ENCODE measurements at places on chromosomes 16 and 17.

GRCh38 chr16:46730126-46730525, 18.0 kb downstream of the MYLK3 start:
- no peak for DNase-seq

DNA sequence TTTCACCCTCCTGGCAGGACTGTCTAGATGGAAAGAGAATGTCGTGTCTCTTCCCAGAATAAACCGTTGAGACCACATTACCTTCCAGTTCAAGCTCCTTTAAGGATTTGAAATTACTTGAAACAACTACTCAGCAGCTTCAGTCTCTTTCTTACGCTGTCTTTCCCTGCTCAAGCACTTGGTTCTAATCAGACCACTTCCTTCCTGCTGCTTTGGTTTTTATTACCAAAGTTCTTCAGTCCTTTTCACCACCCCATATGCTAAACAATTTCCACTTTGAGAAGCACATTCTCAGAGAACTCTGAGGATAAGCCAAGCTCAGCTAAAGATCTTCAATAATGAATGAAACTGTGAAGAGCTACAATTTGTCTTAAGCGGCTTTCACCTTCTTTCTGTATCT, 105.4 kb downstream of the STX8 start:
- DNase-seq = peak; percentile 41

DNA sequence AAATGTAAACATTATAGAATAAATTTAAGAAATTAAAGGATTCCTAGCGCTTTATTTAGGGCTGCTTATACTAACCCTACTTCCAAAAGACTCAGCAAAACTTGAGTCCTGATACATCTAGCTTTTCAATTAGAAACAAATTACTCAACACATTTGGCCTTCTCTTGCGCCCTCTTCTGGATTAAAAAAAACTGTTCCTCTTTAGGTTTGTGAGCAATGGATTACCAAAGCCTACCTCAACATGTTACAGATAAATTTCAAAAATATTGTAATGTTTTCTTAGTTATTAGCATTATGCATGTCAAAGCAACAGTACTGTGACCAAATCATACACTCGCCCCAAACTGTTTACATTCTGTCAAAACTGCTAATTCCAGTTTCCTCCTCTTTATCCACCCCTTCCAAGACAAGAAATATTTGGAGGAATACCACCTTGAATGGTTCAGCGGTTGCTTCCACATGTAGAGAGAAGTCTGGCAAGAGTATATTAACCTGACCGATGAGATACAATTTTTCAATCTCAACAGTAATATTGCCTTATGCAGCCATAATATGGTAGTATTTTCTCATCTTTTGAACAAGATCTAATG, 2.7 kb downstream of the NUFIP2 start:
- peak; percentile 66 for DNase-seq

DNA sequence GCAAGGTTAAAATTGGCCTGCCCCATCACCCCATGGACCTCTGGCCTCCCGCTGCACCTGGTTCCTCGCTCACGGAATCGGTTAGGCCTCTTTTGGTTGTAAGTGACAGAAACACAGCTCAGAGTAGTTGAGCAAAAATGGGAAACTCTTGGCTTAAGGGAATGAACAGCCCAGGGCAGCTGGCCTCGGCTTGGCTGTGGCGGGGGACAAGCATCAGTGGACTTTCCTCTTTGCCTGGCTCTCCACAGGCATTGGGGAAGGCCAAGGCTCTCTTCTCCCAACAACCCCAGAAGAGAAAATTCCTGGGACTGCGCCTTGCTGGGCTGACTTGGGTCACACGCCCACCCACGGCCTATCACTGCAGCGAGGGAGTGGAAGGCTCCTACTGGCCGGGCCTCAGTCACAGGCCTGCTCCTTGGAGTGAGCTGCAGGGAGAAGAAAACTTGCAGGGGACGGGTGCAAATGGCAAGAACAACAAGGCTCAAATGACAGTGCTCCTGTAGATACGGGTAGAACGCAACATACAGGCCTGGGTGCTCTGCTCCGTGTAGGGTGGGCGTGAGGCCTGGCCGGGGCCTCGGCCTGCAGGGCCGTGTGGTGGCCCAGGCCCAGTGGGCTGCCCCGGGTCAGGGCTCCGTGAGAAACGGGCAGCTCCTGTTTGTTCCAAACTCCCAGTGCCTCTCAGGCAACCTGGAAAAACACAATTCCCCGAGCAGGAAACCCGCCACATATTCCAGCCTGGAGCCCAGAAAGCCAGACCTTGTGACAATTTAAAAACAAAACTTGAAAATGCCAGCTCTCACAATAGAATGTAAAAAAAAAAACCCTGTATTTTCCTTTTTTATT, 25.0 kb upstream of the ATP2A3 start:
- no peak for DNase-seq

- DNase-seq = peak; percentile 52
Measured at GRCh38 chr17:47204722-47205418, 4.3 kb upstream of the MYL4 start.

DNA sequence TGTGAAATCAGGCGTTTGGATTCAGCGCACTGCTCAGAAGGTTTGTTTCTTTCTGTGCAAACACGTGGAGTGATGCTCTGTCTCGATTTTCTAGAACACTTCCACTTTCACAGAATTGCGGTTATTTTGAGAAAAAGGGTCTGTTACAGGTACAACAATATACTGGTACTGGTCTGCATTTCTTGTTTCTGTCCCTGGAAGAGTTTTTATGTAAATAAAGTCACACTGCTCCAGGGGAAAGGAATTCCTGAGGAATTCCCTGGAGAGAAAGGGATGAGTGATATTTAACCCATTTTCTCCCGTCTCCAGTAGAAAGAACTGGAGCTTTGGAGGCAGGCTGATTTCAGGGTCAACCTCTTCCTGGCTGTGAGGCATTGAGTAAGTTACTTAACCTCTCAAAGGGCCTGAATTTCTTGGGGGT, 16.2 kb upstream of the RMI2 start:
- peak; percentile 71 for DNase-seq

DNA sequence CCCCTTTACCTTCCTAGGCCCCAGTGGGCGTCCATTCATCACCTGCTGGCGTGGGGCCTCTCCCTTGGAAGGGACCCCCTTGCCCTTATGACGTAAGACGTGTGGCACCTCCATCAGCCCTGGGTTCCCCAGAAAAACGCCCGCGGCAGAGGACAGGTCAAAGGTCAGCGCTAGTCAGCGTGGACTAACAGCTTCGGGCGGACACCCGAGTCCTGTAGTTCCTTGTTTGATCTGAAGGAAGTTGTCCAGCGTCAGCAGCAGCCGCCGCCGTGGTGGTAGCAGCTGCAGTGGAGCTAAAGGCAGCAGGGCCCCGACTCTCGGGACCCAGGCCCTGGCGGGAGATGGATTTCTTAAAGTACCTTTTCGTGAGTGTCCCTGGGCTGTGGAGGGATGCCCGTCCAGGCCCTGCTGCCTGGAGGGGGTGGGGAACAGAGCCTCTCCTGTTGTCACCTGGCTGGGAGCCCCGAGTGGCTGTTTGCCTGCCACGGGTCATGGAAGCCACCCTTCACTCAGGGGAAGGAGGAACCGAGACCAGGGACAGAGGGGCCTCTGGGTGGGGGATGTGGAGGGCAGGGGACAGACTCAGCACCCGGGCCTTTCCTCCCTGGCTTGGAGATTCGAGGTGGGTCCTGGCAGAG, 123.6 kb downstream of the OR1D5 start:
- DNase-seq = no peak

- DNase-seq = no peak
Measured at GRCh38 chr16:52705122-52705521, 158.2 kb upstream of the TOX3 start.

Data from fibroblast of upper back skin (primary cell).